ENCODE measurements at places on chromosomes 3 and 15.

DNA sequence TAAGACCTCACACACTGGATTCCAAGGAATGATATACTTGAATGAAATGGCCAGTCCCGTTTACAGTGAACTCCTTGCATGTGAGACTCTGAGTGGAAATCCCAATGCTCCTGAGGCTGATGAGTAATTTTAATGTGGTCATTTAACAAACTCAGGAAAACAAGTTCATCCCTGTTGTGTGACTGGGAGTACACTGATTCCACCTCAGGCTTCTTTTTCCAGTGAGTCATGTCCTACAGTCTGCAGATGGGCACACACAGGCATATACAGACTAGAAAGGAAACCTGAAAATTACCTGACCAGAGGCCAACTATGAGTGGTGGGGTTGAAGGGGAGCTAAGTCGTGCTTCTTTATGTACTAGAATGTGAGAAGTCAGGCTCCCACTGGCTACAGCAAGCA is 5.8 kb downstream of the SQOR start:
- no peak for DNase-seq

DNA sequence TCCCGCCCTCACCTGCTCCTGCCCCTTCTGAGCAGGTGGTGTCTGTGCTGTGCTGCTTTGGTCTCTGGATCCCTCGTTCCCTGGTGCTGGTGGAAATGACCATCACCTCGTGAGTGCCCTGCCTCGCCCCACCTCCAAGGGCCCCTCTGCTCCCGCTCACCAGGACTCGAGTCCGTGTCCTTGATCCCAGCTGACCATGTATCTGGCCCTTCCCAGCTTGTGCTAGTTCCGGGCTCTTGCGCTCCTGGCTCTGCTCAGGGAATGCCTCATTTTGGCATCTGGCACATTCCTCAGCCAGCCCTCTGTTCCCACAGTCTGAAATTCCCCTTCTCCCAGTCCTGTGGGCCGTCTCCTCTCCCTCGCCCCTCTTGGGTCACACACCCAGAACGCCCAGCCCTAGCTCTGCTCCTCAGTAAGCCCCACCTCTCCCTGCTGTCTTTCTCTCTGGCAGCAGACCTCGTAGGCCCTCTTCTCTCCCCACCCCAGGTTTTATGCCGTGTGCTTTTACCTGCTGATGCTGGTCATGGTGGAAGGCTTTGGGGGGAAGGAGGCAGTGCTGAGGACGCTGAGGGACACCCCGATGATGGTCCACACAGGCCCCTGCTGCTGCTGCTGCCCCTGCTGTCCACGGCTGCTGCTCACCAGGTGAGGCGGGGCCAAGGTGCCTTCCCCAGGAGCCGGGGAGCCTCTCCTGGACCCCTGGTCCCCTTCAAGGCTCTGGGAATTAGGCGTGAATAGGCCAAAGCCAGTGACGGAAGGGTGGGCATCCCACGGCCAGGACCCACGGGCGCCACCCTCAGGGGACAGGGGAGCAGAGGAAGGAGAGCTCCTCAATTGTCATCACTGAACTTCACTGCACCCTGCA is 11.5 kb downstream of the SLC51A start:
- no peak for DNase-seq

- DNase-seq: no peak
These were observed 20.5 kb upstream of the FGD5 start for GRCh38 chr3:14798231-14798630.

DNA sequence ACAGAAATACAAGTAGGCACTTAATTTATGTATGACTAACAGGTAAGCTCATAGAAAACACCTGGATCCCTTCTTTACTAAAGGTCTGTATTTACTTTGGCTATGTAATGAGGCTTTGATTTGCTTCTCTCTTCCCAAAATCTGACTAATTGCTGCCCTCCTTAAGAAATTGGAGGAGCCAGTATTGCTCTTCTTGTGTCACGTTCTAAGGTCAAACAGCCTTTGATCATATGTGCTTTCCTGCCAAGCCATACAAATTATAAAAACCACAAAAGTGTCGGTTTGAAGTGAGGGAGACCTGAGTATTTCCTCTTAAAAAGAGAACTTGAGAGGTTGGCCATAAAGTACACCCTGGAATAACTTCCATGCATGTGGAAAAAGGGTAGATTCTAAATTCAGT is 112.1 kb upstream of the MB21D2 start:
- DNase-seq: no peak

DNA sequence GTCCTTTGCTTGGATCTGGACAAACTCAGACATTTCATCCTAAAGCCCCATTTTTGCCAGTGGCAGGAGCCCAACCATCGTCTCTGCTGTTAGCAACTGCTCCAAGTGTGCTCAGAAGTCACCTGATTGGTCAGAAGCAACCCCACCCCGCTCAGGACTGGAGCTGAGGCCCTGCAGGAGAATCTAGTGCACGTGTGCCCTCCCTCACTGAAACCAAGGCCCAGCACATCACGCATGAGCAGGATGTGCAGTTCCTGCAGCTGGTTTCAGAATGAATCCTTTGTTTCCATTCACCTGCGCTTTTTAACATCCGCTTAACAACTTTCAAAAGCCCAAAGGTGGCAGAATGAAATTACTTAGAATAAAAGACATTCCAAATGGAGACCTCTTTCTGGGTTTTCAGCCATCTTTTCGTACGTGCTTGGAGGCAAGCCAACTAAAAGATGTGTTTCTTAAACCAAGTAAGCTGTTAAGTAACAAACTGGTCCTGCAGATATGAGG is 81.2 kb downstream of the SRGAP3 start:
- no peak for DNase-seq

GRCh38 chr3:21847005-21847404 is 96.0 kb upstream of the ZNF385D start:
- DNase-seq: no peak

DNA sequence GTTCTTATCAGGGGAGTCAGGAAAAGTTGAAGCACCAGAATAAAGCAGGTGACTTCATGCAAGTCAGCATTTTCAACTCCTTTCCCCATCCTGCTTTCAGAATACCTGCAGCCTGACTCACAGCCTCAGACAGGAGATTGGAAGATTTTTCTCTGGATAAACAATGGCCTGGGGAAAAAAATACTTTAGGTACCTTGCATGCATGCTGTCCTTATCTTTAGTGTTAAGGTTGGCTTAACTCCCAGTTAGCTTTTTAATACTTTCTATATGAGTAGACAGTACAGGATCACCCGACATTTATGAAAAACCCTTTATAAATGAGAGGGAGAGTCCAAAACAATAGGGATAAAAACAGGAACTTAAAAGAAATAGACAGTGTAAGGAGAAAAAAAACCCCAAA is 53.6 kb downstream of the PAK2 start:
- DNase-seq: no peak

DNA sequence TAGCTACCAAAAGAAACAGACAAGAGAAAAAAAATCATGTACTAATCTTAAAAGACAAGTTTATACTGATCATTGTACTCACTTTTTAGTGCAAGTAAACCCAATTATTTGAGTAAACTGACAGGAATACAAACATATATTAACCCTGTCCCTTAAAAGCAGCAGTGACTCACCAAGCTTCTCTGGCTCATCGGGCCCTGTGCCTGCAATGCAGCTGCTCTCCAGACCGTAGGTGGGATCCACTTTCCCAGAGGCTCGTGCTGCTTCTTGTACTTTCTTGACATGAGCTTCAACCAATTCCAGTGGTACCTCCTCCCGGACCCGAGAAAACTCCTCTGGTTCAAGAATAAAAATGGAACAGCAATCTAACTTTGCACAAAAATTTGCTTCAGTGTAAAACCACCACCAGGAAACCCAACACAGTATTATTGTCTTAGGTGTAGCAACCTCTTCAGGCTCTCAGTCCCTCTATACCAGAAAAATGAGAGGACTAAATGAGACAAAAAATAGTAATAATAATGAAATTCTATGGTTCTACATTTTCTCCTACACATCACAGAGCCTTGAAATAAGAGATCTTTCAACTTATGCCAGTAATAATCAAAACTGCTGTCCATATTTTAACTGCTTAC is 82.6 kb upstream of the CSPG5 start:
- no peak for DNase-seq

DNA sequence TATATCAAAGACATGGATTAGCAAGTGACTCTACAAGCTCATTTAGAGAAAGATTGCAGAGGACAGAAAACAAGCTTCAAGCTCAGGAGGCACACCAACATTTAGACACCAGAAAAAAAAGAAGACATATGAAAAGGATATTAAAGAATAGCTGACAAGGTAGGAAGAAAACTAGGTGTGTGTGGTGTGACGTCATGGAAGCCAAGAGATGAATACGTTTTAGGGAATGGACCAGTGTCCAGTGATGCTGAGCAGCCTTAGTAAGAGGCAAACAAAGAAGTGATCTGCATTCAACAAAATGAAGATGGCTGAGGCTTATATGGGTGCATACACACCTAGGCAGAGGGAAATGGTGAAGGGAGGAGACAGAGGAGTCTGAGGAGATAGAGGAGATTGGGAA is 377.4 kb downstream of the ROBO1 start:
- DNase-seq: no peak

DNA sequence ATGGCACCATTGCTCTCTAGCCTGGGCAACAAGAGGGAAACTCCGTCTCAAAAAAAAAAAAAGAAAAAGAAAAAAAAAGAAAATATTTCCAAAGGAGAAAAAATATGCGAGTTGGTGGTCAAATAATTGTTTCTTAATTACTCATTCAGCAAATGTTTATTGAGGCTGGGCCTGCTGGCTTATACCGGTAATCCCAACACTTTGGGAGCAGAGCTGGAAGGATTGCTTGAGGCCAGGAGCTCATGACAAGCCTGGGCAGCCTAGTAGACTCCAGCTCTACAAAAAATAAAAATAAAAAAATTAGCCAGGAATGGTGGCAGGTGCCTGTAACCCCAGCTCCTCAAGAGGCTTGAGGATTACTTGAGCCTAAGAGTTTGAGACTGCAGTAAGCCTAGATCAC is 4.1 kb downstream of the KNL1 start:
- DNase-seq: no peak

DNA sequence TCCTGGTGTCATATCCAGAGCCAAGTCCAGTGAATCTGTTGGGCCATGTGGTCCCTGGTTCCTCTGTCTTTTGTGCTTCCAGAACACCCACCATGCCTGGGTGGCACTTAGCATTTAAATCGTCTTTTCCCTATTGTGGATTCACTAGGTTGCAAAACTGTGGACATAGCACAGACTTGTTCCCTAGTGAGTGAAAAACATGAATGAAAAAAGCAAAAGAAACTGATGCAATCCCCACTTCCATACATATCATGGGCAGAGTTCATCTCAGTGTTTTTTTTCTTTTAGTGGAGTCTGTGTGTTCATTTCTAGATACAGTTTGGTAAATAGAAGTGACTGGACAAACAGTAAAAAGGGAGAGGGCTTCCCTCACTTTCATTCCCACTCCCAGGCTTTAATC is 170.5 kb downstream of the SLCO3A1 start:
- DNase-seq: no peak

- no peak for DNase-seq
These were observed 91.3 kb upstream of the SLC25A36 start for GRCh38 chr3:140850210-140850955.

DNA sequence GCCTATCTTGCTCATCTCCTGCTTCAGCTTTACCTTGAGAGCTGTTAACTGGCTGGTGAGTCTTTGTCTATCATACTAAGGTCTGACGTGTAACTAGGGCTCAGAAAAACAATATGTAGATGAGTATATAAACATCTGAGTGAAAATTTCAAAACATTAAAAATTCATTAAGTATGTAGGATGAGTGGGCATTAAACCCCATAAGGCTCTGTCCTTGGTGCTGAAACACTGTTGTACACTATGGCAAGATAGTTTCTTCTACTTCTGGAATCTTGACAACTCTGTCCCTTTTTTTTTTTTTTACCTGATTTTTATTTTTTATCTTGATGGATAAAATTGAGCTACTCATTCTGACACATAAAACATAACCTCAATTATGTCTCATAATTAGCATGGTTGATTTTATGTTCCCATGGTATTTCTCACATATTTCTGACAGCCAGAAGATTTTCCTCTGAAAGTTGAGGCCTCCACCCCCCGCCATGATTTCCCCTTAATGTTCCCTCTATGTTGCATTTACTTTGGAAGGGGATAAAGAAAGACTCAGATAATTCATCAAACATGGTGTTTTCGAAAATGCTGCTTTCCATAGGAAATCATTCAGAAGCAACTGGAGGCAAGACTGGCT is 54.3 kb downstream of the DGKG start:
- DNase-seq: no peak

GRCh38 chr3:195613468-195614069 is 29.8 kb upstream of the APOD start:
- no peak for DNase-seq

GRCh38 chr3:160105907-160106584 is 117.4 kb downstream of the IL12A start:
- DNase-seq: no peak

DNA sequence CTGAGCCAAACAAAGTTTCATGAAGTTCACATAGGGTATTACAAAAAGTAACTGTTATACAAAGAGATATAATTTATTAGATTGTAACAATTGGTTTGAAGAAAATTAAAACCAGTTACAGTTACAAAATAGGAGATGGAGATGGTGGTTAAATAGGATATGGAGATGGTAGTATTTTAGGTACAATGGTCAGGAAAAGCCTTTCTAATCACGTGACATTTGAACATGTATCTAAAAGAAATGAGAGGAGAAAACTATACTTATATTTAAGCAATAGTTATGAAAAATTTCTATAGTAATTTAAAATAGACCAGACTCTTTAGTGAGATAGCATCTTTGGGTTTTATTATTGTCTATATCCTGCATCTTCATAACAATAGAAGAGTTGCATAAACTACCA is 312.9 kb downstream of the RBMS3 start:
- no peak for DNase-seq

DNA sequence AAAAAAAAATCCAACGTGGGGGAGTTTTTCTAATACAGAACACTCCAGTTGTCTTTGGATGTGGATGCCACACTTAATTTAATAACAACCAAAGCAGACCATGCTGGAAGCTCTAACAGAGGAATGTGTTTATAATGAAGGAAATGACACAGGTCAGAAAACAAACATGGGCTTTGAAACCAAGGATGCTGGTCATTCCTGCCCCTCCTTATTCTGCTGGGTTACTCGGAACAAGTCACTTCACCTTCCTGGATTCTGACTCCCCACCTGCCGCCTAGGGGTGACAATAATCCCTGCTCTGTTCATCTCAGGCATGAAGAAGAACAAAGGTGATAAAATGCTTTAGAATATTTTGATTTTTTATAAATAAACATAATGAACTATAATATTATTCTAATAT is 240.9 kb upstream of the ADAMTS9 start:
- DNase-seq: no peak

GRCh38 chr3:37094636-37095035 is 79.7 kb downstream of the LRRFIP2 start:
- no peak for DNase-seq

GRCh38 chr3:24037971-24038370 is 92.9 kb downstream of the NR1D2 start:
- no peak for DNase-seq

- no peak for DNase-seq
These were observed 180.0 kb downstream of the MAGI1 start for GRCh38 chr3:65858749-65859148.

DNA sequence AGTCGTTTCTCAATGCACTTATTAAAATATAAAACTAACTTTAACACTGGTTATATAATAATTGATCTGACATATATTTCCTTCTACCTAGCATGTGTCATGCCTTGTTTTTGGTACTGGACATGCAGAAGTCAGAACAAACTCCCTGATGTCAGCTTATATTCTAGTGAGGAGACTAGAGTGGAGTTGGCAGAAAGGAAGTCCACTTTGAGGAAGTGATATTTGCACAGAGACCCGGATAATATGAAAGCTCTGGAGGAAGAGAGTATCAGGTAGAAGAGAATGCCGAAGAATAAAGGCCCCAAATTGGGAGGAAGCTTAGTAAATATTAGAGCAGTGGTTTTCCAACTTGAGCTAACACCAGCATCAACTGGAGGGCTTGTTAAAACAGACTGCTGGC is 24.6 kb upstream of the ZNF280D start:
- no peak for DNase-seq

- no peak for DNase-seq
These were observed 48.8 kb upstream of the PIK3R4 start for GRCh38 chr3:130795396-130795795.

All from CD8-positive, alpha-beta T cell (primary cell).